Activated CD8-positive, alpha-beta memory T cell treated with anti-CD3 and anti-CD28 coated beads, Interleukin-2, amount 50 U/mL, for 4 hours (primary cell): ENCODE measurements at places on chromosomes 3 and 15.

DNA sequence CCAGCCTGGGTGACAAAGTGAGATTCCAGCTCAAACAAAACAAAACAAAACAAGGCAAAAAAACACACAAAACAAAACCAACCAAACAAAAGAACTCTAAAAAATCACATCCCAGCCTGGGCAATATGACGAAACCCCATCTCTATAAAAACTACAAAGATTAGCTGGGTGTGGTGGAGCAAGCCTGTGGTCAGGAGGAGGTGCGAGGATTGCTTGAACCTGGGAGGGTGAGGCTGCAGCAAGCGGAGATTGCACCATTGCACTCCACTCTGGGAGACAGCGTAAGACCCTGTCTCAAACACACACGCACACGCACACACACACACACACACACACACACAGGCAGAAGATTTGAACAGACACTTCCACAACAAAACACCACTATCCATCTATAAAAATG, 99.6 kb downstream of the SHQ1 start:
- no peak for DNase-seq

DNA sequence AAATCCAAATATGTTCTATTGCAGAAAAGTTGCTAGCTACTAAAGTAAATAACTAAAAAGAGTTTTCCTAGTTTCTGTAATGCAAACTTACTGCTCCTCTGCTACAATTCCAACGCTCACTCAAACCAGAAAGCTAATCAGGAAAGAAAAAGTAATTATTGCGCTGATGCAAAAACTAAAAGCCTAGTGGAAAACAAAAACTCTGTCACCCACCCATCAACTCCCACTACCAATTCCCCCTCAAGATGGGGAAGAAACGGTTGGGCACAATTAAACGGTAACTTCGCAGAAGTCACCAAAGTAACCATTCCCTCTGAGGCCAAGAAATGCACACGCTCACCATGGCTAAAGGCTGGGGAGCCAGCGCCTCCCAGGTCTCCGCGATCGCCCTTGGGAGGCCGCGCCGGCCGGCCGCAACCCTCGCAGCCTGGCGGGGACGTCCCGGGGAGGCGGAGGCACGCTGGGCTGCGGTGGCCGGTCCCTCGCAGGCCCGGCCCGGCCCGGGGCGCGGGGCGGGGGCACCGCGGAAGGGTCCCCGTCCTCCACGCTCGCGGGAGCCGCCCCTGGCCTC, 684 bp downstream of the SLTM start:
- no peak for DNase-seq

DNA sequence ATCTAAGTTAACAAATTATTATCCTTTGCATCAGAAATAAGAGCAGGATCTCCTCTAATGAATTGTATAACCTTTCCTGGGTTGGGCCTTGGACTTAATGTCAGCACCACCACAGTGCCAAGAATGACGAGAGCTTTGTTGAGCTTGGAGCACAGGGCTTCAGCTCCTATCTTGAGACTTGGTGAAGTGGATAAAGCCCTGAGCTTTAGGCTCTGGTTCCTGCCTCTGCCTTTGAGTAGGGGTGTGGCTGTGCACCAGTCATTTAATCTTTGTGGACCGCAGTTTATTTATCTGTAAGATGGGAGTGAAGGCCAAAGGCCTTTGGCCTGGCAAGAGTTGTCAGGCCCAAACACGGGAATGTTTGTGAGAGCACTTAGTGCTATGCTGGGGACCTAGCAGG, 162.2 kb downstream of the VGLL4 start:
- DNase-seq: no peak

DNA sequence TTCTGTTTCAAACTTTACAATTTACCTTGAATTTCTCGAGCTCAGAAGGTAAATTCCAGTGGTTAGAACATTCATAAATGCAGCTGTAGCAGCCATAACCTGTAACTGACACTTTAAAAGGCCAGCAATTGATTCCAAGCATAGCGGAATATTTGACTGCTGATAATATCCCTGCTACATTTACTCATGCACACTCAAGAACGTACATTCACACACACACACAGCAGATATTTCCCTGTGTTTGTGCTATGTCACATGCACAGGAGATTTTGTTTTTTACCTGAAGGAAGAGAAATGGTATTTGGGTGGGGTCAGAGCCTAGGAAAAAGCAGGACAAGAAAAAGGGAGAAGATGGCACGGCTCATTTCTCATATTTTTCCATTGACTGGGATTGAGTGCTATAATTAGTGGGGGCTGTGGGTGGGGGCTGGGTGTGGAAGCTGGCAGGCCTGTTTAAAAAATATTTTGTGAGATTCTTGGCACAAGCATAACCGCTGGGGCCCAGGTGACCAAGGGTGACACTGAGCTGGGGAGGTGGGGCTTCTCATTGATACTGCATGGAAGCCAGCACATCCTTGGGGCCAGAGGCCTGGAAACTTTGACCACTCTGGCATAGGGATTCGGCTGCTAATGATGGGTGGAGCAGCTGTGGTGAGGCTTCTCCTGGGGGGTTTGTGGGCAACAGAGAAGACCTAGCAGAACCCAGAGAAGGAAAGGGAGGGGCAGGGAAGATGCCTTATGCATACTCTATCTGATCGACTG, 88.9 kb upstream of the TPRG1 start:
- no peak for DNase-seq

- DNase-seq: no peak
Observed at GRCh38 chr3:107268469-107268868, 108.8 kb upstream of the CCDC54 start.
